ENCODE measurements at places on chromosomes 1 and 21.

GRCh38 chr1:17540255-17541001, 930 bp downstream of the ARHGEF10L start:
- no peak for DNase-seq

GRCh38 chr1:33177996-33178540, 3.8 kb downstream of the TRIM62 start:
- DNase-seq, result no peak

- DNase-seq, result no peak
These were observed 501.4 kb upstream of the USP24 start for GRCh38 chr1:55716610-55717009.

GRCh38 chr1:59015708-59016107, 231.9 kb upstream of the JUN start:
- no peak for DNase-seq

- no peak for DNase-seq
These were observed 136.4 kb upstream of the ADGRL2 start for GRCh38 chr1:81664341-81664740.

DNA sequence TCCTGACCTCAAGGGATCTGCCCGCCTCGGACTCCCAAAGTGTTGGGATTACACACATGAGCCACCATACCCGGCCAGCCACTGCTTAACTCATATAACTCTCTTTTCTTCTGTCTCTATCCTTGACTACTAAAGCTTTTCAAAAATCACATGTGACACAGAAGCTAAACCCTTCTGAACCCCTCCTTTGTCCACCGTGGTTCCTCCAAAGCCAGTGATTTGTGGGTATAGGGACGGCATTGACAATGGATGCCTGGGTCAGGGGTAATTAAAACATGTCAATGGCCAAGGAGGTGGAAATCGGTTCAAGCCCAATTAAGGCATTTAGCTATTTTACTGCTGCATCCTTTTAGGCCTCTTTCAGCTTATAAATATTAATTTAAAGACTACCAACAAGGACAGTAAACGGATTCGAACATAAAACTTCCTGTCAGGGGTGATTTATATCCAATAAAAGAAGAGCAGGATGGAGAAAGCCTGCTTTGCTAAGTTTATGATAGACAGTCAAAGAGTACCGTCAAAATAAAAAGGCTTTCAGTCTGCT, 242.3 kb downstream of the GPATCH2 start:
- DNase-seq, result no peak
